ENCODE measurements at places on chromosomes 1 and 21. TPM values are rescaled to one million over a fixed set of nuclear protein-coding genes. Genes with fewer than 3 reads are reported as not detected.
A peak's percentile ranks its signal among the peaks of the same experiment; 100 is the strongest.

DNA sequence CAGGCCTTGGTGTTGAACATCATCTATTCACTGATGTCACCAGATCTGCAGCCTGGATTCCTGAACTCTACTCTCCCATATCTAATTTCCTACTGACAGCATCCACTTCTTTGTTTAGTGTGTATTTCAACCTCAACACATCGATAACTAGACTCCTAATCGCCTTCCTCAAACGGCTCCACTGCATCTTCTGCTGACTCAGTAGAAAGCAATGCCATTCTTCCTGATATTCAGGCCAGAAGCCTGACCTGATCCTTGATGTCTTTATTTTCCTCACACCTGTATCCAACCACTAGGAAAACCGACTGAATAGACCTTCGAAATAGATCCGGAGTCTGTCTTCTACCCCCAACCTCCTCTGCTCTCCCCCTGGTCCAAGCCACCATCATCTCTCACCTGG is 466.9 kb downstream of the PCP4 start:
- no peak for DNase-seq

DNA sequence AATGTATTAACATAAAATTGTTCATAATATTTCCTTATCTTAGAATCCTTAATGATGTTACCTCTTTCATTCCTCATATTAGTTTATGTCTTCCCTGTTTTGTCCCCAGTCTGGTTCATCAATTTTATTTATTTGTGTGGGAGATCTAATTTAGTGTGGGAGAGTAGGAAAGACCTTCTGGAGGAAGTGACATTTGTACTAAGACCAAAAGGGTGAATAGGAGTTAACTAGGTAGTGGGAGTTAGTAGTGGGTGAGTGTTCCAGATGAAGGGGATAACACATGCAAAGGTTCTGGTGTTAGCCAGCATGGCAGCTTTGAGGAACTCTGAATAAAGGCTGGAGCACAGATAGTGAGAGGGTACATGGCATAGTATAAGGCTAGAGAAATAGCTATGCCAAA is 21.4 kb downstream of the RASAL2 start:
- DNase-seq = no peak

DNA sequence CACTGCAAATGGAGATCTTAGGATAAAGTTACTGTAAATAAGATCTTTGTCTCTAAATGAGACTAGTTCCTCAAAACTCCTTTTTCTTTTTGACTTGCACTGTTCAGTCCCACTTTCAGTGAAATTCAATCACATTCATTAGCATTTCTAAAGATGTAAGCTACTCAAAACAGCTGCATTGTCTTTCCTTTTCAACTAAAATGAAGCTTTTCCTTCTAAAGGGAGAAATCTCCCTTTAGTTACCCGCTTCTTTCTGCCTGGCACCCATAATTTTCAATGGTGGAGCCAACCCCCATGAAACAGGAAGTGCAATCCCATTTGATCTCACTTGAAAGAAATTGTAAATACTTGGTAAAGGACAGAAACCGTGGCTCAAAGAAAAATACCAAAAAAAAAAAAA is 387.4 kb upstream of the PKN2 start:
- no peak for DNase-seq

DNA sequence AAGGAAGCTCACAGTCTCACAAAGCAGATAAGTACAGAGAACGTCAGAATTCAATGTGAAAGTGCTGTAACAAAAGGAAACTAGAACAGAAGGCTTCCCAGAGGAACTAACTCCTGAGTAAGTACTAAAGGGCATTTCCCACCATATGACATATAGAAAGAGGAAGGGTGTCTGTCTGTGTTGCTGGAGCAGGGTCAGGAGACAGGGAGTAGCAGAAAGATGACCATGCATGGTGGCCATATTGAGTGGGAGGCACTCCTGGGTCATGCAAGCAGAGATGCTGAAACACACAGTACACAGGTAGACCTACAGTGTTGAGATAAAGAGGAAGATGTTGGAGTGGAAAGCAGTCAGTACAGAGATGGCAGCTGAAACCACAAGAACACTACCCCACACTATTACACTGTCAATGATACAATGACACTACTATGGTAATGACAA is 47.3 kb downstream of the SLC25A24 start:
- DNase-seq = no peak

DNA sequence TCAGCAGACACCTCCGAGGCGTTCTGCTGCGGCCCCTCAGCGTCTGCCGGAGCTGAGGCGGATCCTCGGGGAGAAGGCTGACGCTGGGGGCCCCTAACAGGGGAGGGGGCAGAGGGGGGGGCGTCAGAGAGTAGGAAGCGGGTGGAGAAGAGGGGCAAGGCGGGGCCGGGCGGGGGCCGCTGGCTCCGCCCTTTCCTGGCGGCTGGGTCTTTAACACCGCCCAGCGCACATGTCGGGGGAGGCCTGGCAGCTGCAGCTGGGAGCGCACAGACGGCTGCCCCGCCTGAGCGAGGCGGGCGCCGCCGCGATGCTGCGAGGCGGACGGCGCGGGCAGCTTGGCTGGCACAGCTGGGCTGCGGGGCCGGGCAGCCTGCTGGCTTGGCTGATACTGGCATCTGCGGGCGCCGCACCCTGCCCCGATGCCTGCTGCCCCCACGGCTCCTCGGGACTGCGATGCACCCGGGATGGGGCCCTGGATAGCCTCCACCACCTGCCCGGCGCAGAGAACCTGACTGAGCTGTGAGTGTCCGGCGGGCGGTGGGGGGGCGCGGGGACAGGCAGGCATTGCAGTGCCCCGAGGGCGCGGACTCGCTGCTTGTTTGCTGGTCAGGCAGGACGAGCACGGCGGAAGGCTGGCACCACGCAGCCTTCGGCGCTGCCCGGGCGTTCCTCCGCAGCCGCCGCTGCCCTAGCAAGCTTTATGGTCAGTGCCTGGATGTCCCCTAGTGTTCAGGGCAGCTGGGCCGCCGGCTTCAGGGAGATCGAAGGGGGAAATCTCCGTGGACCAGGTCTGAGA is at the start of gene NTRK1:
Gene NTRK1 (plus strand): TSS at position 238 of the 796 bp plus-strand sequence. CDS start 70 bp downstream, at position 308.
- DNase-seq = peak; percentile 32

GRCh38 chr21:29279558-29279957 is 19.2 kb upstream of the BACH1 start:
- no peak for DNase-seq

Gene ZZZ3
- 105 TPM for total RNA-seq

Gene HSPB7
- total RNA-seq = 1.9 TPM

Gene SPRR2B
- not detected for total RNA-seq

Gene LCE1E
- not detected for total RNA-seq

Gene ATP1A4
- not detected for total RNA-seq

Gene KRTAP8-1
- not detected for total RNA-seq

Gene CYP4A11
- not detected for total RNA-seq

Gene S100A4
- total RNA-seq = 2.9 TPM

Gene PGLYRP3
- total RNA-seq = not detected

Data from M059J (cell line).